ENCODE measurements at places on chromosomes 6 and 20.

DNA sequence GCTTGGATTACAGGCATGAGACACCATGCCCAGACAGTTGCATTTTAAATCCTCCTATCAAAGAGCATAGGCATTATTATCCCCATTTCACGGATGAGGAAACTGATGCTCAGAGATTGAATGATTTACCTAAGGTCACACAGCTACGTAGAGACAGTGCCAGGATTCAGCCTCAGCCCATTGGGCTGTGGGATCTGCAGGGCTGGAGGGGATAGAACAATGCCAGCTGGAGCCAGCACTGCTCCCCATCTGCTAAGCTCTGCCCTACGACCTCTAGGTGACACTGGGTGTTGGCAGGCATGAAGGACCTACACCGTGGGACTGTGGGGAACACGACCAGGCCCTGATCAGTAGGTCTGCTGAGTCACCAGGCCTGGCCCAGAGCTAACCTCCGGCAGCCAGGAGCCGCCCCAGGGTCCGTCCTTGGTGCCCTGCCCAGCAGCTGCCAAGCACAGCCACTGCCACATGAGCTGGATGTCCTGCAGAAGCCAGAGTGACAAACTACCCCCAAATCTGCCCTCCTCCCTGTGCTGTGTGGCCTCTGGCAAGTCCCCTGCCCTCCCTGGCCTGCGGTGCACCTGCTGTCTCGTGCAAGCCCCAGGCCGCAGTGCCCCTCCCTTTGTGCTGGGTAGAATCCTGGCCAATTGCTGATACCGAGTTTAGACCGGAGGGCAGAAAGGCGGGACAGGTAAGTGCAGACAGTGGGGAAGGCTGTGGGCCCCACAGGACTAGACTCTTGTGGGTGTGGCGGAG lies 47.6 kb upstream of the PTGIS start:
- no peak for DNase-seq

- DNase-seq: no peak
Measured at GRCh38 chr6:45532721-45533210, 155.0 kb upstream of the SUPT3H start.

DNA sequence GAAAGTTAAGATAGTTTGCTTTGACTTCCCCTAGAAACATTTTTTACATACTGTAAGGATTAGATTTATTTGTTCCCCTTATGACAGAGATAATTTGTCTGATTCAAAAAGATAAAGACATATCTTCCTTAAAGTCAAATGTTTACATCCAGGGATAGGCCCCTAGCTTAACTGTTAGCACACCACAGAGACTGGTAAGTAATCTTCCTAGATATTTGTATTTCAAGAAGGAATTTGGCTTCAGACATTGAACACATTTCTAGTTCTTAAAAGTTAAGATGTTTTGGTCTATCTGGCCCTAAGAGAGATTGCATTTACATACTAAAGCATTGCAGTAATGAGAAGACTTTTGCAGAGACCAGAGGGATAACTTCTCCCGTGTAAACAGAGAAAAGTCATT lies 1201.1 kb upstream of the GJE1 start:
- DNase-seq: no peak

- no peak for DNase-seq
Measured at GRCh38 chr6:131295081-131295480, 159.8 kb downstream of the AKAP7 start.

DNA sequence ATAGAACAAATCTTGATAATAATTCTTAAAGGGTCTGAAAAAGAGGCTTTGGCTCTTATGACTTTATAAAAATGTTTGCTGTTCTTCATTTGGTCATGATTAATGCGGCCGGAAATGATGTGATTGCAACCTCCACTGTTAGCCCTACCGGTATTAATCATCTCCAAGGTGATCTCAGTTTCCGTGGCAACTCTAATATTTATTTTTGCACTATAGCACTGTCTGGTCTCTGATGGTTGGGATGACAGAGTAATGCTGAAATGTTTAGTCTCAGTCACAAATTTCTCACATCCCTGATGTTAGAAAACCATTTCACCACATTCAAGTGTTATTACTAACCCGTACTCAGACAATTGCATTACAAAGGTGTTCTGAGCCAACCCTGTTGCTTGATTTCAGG lies 87.4 kb downstream of the TMEM200A start:
- no peak for DNase-seq

DNA sequence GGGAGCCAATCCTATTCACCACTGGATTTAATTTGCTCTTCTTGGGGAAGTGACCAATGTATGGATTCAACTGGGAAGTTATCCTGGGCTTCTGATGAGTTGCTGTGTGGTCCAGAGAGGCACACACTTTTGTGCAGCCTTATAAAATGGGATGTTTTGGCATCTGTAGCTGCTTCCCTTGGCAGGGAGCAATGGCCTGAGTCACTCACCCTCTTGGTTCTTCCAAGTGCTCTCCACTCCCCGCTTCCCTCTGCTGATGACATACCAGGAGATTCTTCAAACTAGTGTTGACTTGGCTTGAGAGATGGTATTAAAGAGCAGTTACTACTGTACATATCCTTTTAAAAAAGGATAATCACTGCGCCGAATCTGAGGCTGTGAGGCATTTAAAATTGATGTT lies 105.8 kb downstream of the JARID2 start:
- DNase-seq: no peak

DNA sequence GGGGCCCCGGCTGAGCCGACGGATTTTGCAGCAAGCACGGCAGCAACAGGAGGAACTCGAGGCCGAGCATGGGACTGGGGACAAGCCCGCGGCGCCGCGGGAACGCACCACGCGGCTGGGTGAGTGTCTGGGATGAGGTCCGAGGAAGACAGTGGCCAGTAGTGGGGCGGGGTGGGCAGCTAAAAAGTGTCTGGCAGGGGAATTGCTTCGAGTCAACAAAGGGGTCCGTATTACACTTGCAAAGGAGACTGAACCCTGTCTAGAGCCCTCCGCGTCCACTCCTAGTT lies 356 bp downstream of the BYSL start:
- DNase-seq: no peak

DNA sequence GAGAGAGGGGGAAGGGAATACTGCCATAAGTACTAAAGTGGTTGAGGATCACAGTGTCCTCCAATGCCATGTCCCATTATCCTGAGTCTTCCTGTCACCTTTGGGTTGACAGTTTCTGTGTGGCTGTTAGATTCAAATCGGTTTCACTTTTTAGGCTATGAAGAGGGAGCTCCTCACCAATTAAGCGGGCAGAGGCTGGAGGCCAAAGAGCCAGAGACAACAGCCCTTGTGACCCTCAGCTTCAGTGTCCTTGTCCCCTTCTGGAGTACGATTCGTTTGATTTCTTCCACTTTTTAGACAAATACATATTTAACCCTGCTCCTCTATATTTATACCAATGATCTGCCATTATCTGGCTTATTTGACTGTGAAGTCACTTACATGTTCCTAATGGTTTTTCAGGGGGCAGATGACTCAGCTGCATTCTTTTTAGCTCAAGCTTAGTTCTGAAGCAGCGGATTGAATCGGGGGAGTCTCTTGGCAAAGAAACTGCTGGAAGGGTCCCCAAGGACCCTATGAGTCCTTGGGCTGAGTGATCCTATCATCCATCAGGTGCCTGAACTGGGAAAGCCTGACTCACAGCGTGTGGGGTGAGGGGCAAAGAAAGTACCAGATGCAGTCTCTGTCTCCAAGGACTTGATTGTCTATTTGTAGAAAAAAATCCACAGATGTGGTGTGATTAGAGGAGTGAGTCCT lies 18.2 kb downstream of the FERMT1 start:
- DNase-seq: no peak

Measured in stimulated activated CD4-positive, alpha-beta T cell treated with anti-CD3 and anti-CD28 coated beads, Interleukin-15, amount 100 ng/mL, for 24 hours (primary cell).